PC-3 (cell line): ENCODE measurements at places on chromosomes 3 and 15. TPM values are rescaled to one million over a fixed set of nuclear protein-coding genes. Genes with fewer than 3 reads are reported as not detected.

ROBO2 gene
- total RNA-seq = not detected in 2 replicates

MKRN2OS gene
- 6.6 and 7.9 TPM in 2 replicates for total RNA-seq

SST gene
- not detected in 2 replicates for total RNA-seq

PLA2G4D gene
- 0.17 and 0.55 TPM in 2 replicates for total RNA-seq

P3H2 gene
- total RNA-seq = 4.5 and 11.4 TPM in 2 replicates

SERPINI2 gene
- not detected in 2 replicates for total RNA-seq

ROPN1 gene
- total RNA-seq = not detected in 2 replicates

FSD2 gene
- not detected in 2 replicates for total RNA-seq

GRK7 gene
- 0.12 TPM in 1 of 2 replicates, not detected in the other for total RNA-seq

ITIH3 gene
- total RNA-seq = not detected in 2 replicates

CCRL2 gene
- 5.5 and 6.0 TPM in 2 replicates for total RNA-seq

FANCD2OS gene
- total RNA-seq = not detected in 2 replicates

HYAL1 gene
- total RNA-seq = 0.23 and 1.3 TPM in 2 replicates

GABRB3 gene
- total RNA-seq = 4.5 and 6.1 TPM in 2 replicates

ACTC1 gene
- not detected in 2 replicates for total RNA-seq

FHIT gene
- total RNA-seq = 1.2 and 3.6 TPM in 2 replicates
